ENCODE measurements at places on chromosomes 5 and 9. TPM values are rescaled to one million over a fixed set of nuclear protein-coding genes. Genes with fewer than 3 reads are reported as not detected.

DNA sequence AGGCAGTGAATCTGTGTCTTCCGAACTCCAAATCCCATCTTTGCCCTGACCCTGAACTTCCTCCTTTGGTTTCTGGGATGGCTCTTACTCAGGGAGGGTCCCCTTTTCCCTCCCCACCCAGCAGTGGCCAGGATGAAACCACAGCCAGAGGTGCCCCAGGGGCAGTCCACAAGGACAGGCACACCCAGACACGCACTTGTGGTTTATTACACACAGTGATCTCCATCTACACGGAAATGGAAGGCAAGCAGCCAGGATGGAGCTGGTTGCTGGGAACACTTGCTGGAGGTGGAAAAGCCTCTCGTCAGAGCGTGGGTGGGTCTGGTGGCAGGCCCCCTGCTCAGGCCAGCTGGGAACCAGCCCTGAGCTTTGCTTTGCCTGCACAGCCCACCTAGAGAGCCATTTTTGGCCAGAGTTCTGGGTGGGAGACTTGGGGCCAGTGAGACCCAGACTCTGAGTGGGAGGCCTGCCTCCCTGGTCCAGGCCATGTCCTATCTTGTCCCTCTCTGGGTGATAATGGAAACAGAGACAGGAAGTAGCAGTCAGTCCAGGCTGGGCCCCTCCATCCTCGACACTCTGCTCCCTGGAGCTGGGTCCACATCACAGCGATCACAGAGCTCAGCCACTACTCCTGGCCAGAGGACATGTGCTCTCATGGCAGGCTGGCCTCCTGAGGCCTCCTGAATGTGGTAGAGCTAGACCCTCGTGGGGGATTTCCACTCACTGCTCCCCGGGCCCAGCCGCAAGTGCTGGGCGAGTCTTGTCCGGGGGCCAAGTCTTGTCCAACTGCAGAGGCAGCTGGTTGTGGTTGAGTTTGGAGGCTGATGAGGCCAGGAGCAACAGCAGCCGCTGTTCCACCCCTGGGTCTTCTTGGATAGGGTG is 5.1 kb upstream of the PHYKPL start:
- DNase-seq = peak; percentile 64

DNA sequence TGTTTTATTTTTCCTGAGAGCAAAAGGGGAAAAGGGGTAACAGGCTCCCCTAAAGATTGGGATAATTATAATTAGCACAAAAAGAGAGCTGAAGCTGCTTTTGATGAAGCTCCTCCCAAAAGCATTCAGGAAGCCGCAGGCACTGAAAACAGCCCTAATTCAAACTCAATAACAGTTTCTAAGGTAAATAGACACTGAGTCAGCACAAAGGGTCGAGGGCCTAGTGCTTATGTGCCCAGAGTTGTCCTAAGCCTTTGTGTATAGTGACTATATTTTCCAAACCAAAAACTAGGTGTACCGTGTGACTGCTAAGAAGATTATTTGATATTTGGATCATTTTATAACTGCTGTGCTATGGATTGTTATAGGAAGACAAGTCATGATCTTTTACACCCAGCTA is 67.7 kb downstream of the HMHB1 start:
- DNase-seq = no peak

DNA sequence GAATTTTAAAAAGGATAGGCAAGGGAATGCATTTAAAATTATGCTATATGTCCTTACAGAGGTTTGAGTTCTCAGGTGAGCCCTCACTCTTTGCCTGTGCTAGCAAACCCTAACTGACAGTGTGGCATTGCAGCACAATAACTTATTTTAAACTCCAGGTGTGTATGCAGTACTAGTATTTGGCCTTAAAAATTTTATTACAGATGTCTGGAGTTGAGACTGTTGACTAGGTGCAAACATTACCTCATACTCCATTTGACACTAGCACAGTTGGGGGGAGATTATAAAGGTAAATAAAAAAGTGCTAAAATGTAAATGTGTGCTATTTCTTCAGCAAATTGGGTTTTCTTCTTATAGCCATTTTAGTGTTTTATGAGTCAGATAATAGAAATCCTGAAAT is 407.7 kb downstream of the SH3GL2 start:
- DNase-seq = no peak

GRCh38 chr5:7210549-7210948 is 185.4 kb upstream of the ADCY2 start:
- DNase-seq = no peak

- DNase-seq = no peak
Observed at GRCh38 chr5:96332535-96333366, 100.3 kb downstream of the PCSK1 start.

DAPK1 gene
- 20.1 TPM for total RNA-seq
